ENCODE measurements at places on chromosomes 1 and 21.

- DNase-seq, result peak; percentile 22
These were observed 193.2 kb upstream of the PLXNA2 start for GRCh38 chr1:208437401-208437800.

DNA sequence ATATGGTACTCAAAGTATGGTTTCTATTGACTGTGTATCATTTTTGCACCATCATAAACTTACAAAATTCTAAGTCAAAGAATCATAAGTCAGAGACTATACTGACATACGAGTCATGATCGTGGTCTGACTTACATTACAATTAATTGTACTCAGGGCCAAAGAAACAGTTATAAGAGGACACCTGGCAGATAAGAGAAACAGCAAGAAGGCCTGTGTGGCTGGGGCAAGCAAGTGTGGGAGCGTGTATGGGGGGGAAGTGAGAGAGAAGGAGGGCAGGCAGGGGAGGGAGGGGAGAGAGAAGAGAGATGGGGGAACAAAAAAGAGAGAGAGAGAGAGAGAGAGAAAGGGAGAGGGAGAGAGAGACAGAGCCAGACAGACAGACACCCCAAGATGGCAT, 70.9 kb downstream of the RERE start:
- DNase-seq, result no peak

DNA sequence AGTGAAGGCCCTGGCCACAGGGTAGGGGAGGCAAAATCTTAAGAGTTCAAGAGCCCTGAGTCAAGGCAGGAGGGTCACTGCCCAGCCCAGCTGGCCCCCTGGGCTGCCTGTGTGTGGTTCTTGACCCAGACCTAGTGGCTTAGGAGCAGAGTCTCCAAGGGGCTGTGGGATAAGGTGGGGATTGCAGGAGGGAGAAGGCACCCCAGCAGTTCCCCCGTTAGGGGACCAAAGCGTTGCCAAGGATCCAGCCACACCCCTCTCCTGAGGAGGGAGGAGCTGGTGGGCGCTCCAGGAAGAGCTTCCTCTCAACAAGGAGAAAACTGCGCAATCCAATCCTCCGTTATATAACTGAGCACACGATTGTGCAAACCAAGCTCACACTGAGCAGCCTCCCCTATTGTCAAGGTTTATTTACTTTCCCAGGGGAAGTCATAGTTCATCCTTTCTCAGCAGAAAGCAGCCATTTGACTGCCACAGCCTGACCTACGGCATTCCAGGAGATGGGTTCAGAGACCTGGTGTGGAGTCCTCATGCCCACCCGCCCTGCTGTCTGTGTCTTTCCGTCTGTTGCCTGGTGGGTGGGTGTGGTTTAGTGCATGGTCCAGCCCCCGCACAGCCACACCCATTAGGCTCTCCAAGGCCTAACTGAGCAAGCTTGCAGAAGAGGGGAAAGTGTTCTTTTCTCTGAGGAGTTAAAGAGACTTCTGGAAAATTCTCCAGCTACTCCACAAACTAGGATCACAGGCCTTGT, 3.5 kb downstream of the EPHX1 start:
- no peak for DNase-seq

GRCh38 chr1:169708647-169709046, 2.8 kb downstream of the SELL start:
- no peak for DNase-seq

- no peak for DNase-seq
These were observed 78.9 kb upstream of the ACTRT2 start for GRCh38 chr1:2942410-2942809.

DNA sequence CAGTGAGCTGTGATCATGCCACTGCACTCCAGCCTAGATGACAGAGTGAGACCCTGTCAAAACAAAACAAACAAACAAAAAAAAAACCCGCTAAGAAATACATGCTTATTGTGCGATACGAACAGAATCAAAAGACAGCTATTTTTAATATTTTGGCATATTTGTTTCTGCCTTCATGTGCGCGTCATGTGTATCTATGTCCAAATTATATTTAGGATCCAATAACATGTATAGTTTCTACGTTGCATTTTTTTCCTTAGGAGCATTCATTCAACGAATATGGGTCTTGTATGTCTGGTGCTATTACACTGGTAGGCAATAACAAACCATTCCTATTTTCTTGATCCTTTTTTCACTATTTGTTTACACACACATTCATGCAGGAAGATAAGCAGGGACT, 1.8 kb downstream of the CD46 start:
- no peak for DNase-seq

- no peak for DNase-seq
These were observed 634 bp downstream of the ACTRT2 start for GRCh38 chr1:3021801-3022401.

DNA sequence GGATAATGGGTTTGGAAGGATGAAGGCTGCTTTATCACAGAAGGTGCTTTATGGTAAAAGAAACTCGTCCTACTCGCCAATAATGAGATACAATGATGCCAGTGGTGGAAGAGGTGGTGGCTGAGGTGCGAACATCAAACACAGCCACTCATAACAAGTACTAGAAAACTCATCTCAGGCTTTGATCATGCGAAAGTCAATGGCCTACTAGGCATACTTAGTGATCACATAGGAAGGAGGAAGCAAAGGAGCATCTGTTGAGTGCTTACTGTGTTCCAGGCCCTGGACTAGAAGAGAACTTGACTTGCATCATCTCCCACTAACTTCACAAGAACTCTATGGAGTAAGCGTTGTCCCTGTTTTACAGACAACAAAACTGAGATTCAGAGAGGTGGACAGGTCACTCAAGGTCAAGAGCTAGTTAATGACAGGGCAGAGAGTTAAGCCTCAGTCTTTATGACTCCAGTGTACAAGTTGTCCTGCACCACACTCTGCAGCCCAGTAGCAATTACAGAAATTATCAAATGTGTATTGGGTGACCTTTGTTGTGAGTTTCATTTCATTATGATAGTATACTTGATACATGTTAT, 33.6 kb downstream of the RUNX1 start:
- peak; percentile 64 for DNase-seq

GRCh38 chr1:220594356-220594755, 66.4 kb downstream of the MARK1 start:
- DNase-seq, result no peak

- no peak for DNase-seq
These were observed 147.3 kb upstream of the CD34 start for GRCh38 chr1:208058267-208058666.

DNA sequence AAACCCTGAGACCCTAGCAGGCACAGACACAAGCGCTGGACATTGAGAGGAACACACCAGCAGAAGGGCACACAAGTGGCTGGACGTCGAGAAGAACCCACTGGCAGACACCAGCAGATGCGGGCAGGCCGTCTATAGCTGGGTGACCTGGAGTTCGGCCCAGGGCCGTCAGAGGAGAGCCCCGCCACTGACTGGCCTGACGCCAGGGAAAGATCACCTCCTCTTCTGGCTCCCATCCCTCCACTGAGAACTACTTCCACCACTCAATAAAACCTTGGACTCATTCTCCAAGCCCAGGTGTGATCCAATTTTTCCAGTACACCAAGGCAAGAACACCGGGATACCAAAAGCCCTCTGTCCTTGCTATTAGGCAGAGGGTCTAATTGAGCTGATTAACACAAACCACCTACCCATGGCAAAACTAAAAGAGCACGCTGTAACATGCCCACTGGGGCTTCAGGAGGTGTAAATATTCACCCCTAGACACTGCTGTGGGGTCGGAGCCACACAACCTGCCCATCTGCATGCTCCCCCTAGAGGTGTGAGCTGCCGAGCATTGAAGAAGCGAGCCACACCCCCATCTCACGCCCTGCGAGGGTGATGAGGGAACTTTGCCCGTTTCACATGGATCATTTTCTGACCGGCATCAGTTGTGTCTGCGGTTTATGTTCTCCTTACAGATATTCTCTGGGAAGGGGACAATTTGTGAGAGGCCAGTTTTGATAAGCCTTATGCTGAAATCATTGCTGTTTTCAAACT, 104.8 kb downstream of the HLX start:
- DNase-seq, result no peak

DNA sequence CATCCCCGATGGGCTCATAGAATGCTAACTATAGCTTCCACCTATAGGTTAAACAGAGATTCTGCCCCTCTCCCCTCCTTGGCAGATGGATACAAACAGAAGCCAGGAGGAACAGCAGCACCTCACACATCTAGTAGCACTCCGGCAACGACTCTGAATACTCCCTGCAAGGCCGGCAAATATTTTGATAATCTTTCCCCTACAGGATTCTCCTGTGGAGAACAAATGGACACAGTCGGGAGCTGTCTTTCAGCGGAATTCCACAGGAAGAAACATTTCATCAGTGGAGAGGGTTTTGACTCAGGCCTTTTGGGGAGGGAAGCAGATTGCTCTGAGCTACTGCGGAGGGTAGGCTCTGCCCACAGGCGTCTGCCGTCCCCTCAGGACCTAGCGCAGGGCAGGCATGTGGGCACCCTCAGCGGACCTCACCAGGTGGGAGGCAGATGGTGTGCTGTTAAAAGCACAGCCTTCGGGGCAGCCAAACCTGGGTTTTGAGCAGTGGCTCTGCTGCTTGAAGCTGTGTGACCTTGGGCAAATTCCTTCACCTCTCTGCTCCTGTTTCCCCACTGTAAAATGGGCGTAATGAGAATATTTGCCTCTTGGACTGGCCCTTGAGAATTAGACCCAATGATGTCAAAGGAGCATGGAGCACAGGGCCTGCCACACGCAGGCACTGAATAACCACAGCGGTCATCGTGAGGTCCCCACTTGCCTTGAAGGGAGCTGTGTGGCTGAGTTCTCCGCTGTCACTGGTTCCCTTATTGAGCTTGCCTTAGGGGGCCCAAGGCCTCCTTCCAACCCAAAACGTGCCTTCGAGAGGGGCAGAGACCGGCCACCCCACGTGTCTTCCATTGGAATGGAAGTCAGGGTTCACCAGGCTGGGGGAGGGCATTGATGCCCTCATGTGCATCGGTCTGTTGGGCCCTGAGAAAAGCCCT, 19.2 kb upstream of the BCAR3 start:
- DNase-seq, result no peak

DNA sequence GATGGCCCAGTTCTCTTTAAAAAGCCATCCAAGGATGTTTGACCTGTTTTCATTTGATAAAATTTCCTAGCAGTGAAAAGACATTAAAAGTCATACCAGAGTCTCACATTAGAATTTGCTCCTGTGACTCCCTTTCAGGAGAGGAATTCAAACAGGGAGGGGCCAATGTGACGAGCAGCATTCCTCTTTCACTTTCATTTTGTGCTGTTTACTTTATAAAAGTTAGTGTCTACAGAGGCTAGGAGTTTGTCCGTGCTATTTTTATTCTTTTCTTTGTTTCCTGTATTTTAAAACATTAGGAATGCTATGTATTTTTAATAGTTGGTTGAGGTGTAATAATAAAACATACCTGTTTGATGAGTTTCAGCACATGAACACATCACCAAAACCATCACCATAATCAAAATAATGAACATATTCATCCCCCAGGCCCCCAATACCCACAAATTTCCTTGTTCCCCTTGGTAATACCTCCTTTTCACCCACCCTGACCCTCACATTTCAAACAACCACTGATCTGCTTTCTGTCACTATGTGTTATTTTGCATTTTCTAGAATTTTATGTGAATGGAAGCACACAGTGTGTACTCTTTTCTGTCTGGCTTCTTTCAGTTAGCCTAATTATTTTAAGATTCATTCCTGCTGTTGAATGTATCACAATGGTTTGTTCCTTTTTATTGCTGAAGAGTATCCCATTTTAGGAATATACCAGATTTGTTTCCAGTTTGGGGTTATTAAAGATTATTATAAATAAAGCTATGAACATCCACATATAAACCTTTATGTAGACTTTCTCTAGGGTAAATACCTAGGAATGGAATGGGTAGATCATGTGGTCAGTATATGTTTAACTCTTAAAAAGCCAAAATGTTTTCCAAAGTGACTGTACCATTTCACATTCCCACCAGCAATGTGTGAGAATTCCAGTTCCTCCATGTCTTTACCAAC, 129.5 kb downstream of the TENT5C start:
- DNase-seq, result peak; percentile 32

DNA sequence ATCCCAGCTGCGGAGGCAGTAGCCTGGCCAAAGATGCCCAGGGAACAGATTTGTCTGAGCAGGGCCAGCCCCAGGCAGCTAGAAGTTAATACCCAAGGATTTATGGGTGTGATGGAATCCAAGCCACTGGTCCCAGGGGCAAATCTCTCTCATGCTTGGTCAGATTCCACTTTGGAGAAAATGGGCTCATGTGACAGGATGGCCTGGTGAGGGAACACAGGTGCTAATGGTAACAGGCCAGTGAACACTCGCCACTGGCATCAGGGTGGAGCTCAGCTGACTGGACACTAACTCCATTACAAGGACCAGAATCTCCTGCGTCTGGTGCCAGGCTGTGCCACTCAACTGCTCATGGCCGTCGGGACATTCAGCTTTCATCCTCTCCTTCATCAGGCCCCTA, 12.0 kb downstream of the MDM4 start:
- no peak for DNase-seq

- DNase-seq, result no peak
These were observed 46.5 kb downstream of the CYP2J2 start for GRCh38 chr1:59879996-59880505.

DNA sequence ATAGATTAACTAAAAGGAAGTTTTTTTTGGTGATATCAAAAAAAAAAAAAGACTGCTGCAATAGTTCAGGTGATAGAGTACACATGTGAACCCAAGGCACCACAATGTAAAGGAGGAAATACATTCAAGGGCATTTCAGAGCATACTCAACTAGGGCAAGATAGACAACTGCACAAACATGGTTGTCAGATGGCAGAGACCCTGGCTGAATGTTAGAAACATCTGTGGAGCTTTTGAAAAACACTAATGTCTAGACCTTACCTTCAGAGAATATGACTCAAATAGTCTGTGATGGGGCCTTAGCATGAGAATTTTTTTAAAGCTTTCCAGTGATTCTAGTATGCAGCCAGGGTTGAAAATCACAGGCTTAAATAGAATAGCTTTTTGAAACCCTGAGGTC, 173.6 kb downstream of the VAV3 start:
- DNase-seq, result no peak

DNA sequence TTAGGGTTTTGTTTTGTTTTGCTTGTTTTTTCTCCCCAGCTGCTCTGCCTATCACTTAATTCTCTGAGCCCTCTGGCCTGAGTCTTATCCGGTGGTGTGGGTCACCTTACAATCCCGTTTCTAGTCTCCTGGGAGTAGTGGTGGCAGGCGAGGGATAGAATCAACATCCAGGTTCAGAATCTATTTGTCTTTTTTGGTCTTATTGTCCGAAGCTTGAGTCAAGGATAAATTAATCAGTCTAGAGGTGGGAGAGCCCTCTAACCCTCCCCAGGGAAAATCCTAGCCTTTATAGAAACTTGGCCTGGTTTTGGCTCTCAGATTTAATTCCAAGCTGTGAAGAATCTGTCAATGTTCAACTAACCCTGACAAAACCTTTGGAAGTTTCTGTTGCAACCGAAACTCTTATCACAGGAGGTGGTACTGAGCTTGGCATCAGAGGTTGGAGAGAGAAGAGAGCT, 246.3 kb downstream of the FGGY start:
- DNase-seq, result no peak

GRCh38 chr1:234775477-234776246, 165.7 kb upstream of the IRF2BP2 start:
- peak; percentile 63 for DNase-seq

Data from activated T-cell treated with anti-CD3 and anti-CD28 coated beads, Interleukin-2, amount 50 U/mL, for 72 hours (primary cell).